Left renal pelvis (tissue), 4 donors: ENCODE measurements at places on chromosomes 1 and 21. TPM values are rescaled to one million over a fixed set of nuclear protein-coding genes. Genes with fewer than 3 reads are reported as not detected.

DNA sequence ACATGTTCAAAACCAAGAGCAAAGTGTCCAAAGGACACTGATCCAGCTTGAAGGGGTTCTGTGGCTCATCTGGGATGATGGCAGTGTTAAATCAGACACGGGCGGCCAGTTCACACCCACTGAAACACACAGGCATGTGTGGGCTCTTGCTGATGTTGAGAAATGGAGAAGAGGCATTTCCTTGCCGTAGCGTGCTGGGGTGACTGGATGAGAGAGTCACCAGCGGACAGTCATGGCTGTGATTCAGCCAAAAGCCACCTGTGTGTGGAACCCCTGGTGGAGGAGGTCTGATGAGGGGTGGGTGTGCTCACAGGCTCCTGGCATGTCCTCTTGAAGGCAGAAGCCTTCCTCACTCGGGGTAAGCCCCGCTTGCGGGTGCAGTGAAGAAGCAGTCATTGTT is 7.2 kb downstream of the C1orf35 start:
- DNase-seq = no peak

- no peak for DNase-seq
These were observed 53.2 kb downstream of the C1orf198 start for GRCh38 chr1:230814949-230815692.

GRCh38 chr21:46295996-46296752 is 10.0 kb downstream of the YBEY start:
- no peak for DNase-seq

GRCh38 chr1:114737314-114737849 is 20.4 kb downstream of the CSDE1 start:
- DNase-seq = no peak

GRCh38 chr1:19066248-19066873 is 109.9 kb upstream of the IFFO2 start:
- no peak for DNase-seq

The RASSF5 gene
- 5.2 TPM for polyA plus RNA-seq

- DNase-seq = no peak
These were observed 29.6 kb downstream of the ZCCHC17 start for GRCh38 chr1:31326461-31326860.

The S1PR1 gene
- polyA plus RNA-seq = 9.0 TPM
